Renal cortical epithelial cell (primary cell): ENCODE measurements at places on chromosomes 1 and 21.

- DNase-seq = no peak
These were observed 1478.8 kb downstream of the NCAM2 start for GRCh38 chr21:22476726-22477646.

GRCh38 chr1:161932668-161933067, 91.0 kb downstream of the OLFML2B start:
- no peak for DNase-seq

GRCh38 chr21:33041981-33042380, 16.2 kb downstream of the OLIG2 start:
- DNase-seq = no peak

DNA sequence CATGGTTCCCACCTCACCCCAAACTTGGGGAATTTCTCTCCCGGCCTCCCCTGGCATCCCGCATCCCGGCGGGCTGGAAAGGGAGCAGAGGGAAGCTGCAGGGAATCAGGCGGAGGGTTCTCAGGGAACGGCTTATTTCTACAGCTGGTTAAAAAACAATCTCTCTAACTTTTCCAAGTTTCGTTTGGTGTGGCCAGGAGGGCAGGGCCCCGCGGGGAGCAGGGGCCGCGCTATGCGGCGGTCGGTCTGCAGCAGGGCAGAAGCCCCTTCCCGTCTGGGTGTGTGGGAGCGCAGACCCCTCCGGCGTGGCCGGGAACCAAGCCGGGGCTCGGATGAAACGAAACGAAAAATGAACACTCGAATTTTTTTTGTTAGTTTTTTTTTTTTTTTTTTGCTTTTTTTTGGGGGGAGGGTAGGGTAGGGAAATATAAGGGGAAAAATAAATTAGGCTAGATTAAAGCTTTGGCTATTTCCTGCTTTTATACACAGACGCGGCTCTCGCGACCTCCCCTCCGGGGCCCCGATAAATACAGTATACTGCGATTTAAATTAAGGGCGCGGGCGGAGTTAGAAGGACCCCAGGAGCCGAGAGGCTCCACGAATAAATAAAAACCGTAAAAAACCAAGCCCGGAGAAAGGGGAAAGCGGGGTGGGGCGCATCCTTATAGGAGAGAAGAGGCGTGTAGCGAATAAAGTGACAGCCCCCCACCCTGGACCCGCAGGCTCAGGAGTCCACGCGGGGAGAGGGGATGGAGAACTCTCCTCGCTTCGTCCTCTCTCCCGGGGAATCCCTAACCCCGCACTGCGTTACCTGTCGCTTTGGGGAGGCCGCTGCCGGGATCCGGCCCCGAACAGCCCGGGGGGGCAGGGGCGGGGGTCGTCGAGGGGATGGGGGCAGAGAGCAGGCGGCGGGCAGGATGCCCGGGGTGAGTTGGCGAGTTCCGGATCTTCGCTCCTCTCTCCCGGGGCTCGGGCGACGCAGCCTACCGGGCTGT, 2.1 kb downstream of the POU3F1 start:
- no peak for DNase-seq

- DNase-seq = no peak
These were observed 10.5 kb downstream of the EIF3I start for GRCh38 chr1:32232558-32233304.

GRCh38 chr1:53298045-53298637, 29.7 kb downstream of the LRP8 start:
- no peak for DNase-seq

DNA sequence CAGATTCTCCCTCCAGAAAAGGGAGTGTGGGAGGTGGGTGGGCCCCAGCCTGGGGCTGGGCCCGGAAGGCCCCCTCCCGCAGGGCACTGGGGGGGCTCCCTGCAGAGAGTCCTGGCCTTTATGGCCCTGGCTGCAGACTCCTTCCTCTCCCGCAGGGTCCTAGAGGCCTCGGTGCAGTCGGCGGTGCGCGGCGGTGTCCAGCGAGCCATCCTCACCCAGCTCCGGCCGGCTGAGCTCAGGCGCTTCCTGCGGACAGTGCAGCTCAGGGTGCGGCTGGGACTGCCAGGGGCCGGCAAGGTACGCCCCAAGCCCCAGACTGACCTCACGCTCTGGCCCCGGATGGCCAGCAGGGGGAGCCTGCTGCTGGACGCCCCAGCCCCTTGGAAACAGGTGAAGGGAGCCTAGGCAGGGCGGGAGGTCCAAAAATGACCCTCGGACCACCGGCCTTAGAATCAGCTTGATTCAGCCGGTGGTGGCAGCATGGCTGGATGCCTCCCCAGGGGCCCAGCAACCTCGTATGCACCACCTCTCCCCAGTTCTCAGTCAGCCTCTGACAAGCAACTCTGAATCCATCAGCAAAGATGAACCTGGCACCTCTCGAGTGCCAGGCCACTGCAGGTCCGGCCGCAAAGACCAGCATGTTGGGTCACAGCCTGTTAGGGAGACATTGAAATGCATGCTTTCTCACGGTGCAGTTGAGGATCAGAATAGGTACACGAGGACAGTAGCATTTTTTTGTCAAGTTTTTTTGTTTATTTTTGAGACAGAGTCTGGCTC, 20.6 kb downstream of the MTHFR start:
- no peak for DNase-seq

GRCh38 chr21:41229509-41230248, 61.7 kb downstream of the BACE2 start:
- DNase-seq = no peak

- DNase-seq = no peak
These were observed 1.8 kb upstream of the TCP10L start for GRCh38 chr21:32587120-32587519.

GRCh38 chr1:226640321-226641136, 92.0 kb downstream of the STUM start:
- DNase-seq = no peak

DNA sequence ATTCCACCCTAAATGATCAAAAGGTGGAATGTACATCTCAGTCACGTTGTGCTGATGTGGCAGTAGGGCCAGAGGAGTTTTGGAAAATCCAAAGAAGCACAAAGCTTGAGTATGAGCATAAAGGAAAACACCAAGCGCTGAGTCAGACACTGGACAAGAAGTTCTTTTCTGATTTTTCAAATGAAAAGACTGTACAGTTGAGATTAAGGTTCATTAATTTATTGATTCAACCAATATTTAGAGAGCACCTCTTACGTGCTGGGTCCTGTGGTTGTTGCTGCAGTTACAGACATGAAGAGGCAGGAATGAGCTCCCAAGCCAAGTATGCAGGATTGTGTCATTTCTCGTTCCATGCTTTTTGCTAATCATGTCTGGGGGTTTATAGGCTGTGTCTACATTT, 28.9 kb upstream of the APP start:
- DNase-seq = no peak

DNA sequence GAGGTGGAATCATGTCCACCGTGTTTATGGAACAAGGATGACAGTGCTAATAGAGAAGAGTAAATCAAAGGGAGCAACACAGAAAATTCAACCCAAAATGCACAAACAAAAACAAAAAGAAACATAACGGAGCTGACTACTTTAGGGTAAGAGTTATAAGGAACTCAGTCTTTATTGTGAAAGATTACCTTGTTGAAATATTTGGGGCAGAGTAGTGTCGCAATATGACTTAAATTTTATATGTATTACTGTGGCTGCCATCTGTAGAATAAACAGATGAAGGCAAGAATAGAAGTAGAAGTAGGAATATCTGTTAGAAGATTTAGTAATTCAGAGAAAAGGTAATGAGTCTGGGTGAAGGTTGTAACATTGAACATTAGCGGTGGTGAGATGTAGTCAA, 913.9 kb downstream of the BRINP3 start:
- DNase-seq = no peak

DNA sequence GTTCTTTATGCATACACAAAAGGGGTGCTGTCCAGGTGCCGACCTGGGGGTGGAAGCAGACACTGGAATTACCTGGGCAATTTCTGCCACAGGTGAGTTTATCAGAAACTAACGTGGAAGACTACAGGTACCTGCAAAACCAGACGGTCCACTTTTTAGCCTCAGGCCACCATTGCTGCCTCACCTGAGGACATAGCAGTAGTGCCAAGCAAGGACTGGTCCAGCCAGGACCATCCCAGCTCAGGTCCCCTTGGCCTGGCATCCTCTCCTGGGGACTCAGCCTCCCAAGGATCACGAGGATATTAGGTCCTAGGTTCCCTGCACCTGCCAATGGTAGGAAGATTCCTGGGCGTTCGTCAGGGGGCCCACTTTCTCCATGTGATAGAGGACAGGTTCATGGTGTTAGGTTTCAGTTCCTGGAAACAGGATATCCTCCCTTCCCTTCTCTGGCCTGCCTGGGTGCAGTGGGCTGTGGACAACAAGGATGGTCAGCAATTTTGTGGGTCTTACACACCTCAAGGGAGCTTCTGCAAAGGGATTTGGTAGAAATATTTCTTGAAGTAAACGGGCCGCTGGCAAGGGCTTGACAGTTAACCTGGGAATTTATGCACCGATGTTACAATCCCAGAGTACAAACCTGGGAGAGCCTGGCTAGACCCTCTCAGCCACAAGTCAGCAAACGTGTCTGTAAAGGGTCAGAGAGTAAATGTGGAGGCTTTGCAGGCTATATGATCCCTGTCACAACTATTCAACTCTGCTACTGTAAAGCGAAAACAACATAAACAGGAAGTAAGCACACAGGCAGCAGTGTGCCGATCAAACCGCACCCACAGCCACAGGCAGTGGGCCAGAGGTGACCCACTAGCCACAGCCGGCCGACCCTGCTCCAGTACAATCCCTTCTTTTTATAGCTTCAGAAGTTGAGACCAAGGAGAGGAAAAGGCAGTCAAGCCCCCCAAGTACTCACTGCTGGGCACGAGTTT, 71.4 kb upstream of the RAB4A start:
- DNase-seq = no peak

DNA sequence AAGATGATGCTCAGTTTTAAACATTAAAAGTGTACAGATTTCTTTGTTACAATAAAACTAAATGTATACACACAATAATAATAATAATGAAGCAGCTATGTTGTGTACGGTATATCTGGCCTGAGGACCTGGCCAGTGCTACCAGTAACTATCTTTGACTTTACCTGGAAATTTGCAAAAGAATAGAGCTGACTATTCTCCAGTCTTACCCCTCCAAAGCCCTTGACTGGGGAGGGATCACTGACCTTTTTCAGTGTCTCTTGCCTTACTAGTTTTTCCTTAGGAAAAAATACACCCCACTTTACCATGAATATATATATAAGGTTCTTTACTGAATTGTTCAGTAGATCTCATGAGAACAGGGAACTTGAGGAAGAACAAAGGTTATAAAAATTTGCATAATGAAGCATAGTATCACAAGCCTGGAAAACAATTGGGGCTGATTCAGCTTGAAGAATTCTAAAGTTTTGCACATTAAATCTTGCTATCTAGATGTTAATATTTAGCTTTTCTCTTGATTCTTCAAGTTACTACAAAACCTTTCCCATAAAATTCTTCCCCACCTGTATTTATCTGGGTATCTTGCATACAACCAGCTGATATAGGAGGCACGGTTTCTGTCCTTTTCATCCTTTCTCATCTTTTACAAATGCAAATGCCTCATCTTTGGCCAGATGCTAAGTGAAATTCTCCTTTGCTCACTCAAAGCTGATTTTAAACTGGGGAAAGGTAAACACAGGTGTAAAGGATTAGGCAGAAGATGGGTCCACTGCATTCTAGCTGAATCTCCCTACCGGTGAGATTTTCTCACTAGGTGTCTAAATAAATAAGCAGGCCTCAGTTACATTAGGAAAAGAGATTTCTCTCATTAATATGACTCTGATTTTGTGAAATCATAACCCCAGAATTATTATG, 25.0 kb upstream of the SLAMF1 start:
- no peak for DNase-seq

DNA sequence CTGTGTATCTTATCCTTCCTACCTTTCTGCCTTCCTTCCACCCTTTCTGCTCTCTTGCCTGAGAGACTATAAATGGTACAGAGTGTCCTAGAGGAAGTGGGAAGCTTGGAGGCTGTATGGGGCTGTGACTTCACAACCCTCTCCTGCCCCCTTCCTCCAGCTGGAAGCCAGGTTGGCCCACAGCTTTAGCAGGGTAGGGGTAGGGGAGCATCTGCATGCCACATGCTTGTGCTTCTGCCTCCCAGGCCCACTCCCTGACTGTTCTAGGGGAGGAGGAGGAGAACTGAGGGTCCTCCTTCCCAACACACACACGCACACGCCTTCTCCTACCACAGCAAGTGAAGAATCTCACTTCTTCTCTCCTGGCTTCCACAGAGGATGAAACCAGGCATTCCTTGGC, 3.9 kb upstream of the SLC27A3 start:
- no peak for DNase-seq

DNA sequence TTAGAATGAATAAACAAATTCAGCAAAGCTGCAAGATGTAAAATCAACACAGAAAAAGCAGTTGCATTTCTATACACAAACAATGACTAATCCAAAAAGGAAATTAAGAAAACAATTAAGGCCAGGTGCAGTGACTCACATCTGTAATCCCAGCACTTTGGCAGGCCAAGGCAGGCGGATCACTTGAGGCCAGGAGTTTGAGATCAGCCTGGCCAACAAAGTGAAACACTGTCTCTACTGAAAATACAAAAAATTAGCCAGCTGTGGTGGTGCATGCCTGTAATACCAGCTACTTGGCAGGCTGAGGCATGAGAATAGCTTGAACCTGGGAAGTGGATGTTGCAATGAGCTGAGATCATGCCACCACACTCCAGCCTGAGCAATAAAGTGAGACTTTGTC, 22.3 kb downstream of the THEM4 start:
- DNase-seq = peak; percentile 81

- DNase-seq = no peak
These were observed 1518.0 kb downstream of the NCAM2 start for GRCh38 chr21:22516230-22516629.

DNA sequence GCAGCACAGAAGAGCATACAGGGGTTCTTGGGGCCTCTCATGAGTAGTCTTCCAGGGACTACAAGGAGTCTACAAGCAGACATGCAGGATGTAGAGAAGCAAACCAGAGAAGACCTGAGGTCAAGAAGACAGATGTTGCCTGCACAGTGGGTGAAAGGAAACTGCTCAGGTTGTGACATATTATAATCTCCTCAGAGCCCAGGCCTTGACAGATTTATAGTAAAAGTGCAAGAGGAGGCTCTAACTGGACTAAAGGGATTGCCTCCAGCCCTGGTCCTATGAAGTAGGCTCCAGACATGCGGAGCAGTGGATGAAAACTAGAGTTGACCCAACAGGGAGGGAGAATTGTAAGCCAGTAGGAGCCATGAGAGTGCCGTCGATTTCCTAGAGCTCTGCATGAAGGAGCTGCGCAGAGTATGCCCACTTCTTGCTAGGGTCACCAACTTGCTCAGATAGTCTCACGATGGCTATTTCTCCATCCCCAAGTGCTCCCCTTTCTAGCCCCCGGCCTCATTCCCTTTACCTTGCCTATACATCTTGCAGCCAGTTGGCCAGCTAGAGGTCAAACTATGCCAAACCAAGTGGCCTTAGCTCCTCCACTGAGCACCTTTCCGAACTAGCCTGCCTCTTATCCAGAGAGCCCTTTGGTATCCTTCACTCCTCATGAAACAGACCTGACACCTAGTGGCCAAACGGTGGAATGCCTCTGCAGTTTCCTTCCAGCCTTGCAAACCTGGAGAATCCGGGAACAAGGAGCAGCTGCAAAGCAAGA, 36.2 kb upstream of the IPO9 start:
- peak; percentile 80 for DNase-seq

- no peak for DNase-seq
These were observed 2.6 kb downstream of the GABPA start for GRCh38 chr21:25737421-25737820.
